Anterior cingulate cortex (tissue), 58 donors: ENCODE measurements at places on chromosomes 5 and 9.

DNA sequence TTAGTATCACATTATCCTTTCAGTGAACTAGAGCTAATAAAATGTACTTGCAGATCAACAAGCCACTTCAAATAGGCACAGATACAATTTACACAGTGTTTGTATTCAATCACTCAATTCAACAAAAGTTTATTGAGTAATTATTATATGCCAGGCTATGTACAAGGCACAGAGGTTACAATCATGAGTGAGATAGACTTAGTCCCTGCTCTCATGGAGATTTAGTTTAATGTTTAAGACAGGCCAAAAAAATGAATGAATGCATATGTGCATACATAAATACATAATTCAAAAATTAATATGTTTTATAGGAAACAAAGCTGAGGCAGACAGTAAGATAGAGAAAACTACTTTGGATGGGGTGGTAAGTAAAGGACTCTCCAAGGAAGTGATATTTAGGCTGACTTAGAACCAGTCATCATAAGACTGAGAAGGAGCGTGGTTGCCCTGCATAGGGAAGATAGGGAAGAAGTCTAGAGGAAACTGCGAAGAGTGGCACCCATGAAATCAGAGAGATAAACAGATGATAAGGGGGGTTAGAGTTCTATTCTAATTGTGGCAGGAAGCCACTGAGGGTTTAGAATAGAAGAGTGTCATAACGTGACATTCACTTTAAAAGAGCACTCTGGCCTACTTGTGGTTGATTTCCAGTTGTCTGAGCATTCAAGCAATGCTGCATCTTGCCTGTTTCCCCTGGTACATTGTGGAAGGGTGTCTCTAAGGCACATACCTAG is 49.7 kb upstream of the GRAMD2B start:
- DNase-seq: no peak

DNA sequence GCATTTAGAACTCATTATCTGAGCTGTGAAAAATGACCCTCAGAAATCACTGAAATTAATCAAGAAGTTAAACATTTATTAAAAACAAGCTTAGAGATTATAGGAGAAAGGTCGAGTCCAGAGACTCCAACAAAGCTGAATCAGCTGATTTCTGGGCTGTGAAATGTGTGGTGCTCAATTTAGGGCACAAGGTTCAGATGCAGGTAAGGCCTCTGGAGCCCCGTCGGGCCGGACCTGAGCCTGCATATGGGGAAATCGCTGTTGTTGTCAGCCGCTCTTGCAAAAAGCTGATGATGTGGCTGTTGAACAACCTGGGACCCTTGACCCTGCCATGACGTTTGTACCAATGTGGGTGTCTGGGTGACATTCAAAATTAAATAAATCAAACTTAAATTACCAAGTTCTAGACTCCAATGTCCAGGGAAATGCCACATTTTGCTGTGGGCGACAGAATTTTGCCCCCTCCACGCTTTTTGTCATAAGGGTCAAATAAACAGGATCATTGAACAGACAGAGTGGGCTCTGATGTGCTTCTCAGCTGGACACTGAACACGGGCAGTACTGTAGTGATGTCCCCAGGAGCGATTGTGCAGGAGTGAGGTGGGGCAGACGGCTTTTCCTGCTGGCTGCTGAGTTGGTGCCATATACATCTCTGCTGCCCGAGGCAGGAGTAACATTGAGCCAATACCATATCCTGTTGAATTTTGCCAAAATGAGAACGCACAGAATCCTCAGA is 27.2 kb upstream of the FBP1 start:
- DNase-seq: no peak

- DNase-seq: no peak
Measured at GRCh38 chr5:33275391-33275790, 165.4 kb upstream of the TARS1 start.

DNA sequence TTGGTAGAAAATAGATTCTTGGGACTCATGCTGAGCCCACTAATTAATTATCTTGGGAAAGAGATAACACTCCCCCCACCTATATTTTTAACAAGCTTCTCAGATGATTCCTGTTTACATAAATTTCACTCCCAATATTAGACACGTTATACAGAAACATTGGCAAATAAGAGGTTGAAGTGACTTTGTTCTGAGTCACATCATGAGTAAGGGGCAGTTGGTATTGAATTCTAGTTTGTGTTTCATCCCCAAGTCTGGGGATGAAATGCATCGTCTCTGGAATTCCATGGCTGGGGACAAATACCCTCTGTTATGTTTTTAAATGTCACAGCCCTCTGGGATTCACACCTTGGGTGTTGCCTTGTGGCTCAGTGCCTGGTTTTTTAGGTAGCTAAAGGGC is 41.0 kb downstream of the BASP1 start:
- no peak for DNase-seq

- no peak for DNase-seq
Measured at GRCh38 chr5:75716715-75717081, 539 bp downstream of the POC5 start.

- no peak for DNase-seq
Measured at GRCh38 chr5:132365213-132365612, 4.3 kb upstream of the SLC22A5 start.

GRCh38 chr5:42612750-42613366 is 143.8 kb upstream of the CCDC152 start:
- DNase-seq: no peak

DNA sequence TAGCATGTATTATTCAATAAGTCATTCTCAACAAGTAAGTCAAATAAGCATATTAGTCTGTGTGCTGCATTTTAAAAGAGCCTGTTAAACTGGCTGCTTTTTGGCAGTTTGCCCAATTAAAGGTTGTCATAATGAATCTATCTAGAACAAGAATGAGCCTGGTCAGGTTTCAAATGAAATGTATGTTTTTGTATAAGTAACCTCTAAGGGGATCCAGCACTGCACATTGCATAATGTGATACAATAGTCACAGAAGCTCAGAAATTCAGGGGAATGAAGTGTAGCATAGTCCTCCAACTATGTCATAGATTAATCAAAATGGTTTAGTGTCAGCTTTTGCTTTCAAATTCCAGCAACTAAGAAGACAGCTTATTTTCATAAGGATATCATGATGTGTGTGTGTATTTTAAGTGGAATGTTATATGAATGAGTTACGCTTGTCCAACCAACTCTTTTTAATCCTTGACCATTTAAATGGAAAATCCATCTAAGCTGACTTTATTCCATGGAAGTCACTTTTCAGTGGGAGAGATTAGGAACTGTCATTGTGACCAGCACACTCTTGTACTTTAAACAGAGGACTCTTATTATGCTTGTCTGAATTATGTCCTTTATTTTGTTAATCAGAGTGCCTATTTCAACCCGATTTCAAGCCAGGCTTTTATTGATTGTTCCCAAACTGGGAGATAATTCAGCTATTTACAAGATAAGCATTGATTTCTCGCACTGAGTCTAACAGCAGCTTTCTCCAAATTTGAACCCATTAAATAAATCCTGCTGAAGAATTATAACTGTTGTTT is 283.9 kb upstream of the ADAMTSL1 start:
- no peak for DNase-seq

GRCh38 chr5:77928776-77929300 is 152.7 kb upstream of the TBCA start:
- no peak for DNase-seq

GRCh38 chr5:98588215-98588614 is 185.2 kb upstream of the RGMB start:
- DNase-seq: no peak

DNA sequence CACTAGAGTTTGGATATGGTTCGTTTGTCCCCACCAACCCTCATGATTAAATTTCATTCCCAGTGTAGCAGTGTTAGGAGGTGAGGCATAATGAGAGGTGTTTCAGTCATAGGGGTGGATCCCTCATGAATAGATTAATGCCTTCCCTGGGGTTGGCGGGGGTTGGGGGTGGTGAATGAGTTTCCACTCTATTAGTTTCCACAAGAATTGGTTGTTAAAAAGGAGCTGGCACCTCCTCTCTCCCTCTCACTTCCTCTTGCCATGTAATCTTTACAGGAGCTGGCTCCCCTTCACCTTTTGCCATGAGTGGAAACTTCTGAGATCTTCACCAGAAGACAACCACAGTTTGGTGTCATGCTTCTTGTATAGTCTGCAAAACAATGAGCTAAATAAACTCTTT is 333.7 kb downstream of the ENC1 start:
- DNase-seq: no peak

GRCh38 chr5:135829681-135830383 is 4.6 kb upstream of the SLC25A48 start:
- DNase-seq: no peak

DNA sequence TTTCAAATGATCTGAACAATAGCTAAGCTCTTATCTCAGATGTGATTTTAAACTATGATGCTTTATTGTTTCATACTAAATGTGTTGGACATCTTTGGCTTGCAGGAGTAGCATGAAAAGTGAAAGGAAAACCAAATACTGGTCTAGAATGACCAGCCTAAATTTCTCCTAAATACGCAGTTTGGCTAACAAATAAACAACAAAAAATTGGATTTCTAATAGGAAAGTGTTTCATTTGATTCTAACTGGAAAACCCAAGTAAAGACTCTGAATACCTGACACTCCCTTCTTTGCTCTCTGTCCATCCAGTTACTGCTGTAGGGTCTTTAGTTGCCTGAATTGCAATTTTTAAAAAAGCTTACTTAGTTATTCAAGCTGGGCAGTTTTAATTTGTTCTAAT is 111.7 kb upstream of the ACOT12 start:
- no peak for DNase-seq

GRCh38 chr9:106976772-106977171 is 113.8 kb downstream of the ZNF462 start:
- DNase-seq: no peak

DNA sequence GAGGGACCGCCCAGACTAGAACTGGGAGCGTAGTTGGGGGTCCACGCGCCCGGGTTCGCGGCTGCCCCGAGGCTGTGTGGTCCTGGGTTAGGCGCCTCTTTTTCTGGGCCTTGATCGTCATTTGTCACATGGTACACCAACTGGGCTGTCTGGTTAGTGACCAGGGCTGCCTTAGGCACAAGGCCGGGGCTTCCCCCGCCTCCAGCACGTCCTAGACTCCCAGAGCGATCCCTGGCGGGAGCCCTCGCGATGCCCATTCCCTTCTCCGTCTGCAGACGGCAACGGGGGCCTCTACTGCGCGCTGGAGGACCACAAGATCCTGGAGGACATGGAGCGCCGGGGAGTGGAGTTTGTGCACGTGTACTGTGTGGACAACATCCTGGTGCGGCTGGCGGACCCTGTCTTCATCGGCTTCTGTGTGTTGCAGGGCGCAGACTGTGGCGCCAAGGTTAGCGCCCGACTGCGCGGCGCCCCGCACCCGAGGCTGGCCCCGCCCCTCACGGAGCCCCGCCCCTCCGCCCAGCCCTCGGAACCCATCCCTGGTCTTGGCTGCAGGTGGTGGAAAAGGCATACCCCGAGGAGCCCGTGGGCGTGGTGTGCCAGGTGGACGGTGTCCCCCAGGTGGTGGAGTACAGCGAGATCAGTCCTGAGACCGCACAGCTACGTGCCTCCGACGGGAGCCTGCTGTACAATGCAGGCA is 1.5 kb downstream of the UAP1L1 start:
- no peak for DNase-seq

DNA sequence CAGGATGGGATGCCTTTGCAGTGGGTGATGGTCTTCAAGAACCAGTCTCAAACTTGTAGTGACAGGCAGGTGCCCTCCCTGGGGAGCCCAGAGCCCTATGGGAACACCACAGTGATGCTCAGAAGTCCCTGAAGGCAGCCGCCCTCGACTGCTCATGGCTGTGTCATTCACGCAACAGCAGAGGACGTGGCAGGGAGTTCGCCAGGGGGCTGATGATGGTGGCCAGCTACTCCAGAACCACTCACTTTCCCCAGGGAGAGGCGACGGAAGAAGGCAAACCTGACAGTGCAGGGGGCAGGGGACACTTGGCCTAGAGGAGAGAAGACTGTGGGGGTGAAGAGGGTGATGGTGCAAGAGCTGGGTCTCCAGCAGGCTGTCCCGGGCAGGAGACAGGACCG is 4.0 kb downstream of the IL13 start:
- no peak for DNase-seq

- DNase-seq: no peak
Measured at GRCh38 chr5:139391570-139392323, 2.0 kb upstream of the MZB1 start.

DNA sequence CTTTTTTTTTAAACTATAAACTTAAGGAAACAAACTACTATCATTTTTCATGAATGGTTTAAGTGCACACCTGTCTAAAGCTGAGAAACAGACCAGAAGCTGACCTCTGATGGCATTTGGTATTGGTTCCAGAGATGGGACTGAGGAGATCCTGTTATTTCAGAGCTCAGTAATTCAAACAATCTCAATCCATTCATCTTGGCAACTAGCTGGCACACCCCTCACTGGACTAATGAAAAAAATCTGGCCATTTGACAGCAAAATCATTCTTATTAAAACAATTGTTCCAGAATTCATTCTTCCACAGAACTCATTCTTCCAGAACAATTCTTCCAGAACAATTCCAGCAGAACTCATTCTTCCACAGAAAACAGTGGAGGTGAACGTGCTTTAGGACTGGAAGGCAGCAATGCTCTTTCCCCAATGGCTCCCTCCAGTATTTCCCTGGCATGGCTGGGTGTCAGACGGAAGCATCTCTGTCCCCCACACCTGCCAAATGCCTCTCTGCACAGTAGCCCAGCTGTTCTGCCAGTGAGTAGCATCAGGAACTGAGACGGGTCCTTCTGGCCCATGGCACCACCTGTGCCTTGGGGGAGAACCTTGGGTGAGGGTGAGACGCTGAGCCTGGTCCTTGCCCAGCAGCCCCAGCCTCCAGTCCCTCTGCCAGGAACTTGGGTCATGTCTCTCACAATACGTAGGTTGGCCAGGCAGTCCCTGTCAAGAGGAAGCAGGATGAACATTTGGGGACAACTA is 87.5 kb upstream of the EQTN start:
- no peak for DNase-seq

DNA sequence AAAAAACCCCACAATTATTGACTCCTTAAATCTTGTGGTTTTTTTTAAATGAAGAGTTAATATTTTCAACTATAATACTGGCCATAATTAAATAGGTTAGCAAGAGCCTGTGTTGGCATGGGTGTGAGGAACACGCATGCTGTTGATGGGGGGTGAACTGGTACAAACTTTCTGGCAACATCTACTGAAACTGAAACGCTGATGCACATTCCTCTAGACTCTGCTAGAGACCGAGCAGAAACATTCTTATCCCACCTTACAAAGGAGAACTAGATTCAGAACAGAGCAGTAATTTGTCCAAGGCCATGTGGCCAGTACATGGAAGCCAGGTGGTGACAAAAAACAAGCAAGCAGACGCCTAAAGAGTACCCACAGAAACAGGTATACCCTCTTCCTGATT is 2.4 kb downstream of the BICD2 start:
- DNase-seq: no peak
